T-cell (primary cell): ENCODE measurements at places on chromosomes 4 and X.
A peak's percentile ranks its signal among the peaks of the same experiment; 100 is the strongest.

DNA sequence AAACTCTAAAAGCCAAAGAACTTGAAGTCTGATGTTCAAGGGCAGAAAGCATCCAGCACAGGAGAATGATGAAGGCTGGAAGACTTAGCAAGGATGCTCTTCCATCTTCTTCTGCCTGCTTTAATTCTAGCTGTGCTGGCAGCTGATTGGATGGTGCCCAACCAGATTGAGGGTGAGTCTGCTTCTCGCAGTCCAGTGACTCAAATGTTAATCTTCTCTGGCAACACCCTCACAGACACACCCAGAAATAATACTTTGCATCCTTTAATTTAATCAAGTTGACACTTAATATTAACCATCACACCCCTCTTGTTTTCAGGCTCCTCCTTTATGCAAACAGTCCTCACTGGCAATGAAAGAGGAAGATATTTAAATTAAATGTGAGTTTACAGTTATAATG is 321.7 kb downstream of the TEX13C start:
- DNase-seq = no peak

DNA sequence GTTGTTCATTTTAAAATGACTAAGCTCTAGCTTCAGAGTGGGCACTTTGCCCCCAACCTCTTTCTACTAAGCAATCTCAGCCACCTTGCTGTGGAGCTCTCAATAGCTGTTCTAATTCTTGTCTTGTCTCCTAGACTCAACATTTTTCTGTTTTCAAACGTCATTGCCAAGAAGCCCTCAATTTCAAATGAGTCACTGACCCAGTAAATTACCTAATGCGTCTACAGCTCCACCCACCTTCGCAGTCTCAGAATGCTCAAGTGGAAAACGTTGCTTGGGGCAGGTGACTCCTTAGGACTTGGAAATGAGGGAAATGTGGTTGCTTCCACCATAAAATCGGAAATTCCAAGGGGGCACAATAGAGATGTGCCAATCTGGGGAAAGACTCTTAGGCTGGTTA is 59.0 kb downstream of the ING2 start:
- DNase-seq = no peak

GRCh38 chr4:123444290-123444731 is 47.7 kb downstream of the SPRY1 start:
- DNase-seq = peak; percentile 22

DNA sequence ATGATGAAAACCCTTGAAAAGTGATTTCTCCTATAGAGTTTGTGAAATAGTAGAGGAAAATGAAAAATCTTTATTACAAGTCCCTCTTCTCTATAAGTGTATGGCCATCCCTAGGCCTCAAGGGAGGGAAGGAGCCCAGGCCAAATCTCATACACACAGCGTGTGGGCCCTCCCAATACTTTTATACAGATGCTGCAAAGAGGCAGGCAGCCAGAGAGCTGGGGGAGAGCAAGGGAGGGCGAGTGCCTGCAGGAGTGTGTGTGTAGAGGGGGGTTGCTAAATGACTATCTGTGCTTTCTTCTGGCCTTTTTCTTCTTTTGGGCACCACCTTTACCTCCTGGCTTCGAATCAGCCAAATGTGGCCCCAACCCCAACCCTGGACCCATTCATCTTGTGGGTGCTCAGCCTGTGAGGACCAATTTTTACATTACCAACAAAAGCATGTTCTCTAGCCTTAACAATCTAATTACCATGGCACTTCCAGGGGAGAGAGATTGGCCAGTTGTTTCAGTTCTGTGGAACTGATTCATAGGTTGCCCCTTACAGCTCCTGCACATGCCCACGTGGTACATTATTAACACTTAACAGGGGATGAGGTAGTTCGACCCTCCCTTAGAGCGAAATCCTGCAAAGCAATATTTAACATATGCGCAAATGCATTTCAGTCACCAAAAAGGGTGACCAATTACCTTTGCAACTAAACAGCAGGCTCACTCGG is 2.0 kb downstream of the GPC3 start:
- DNase-seq = no peak

GRCh38 chr4:52560844-52561280 is 98.2 kb downstream of the USP46 start:
- DNase-seq = no peak

- DNase-seq = no peak
Measured at GRCh38 chr4:165861363-165861762, 11.7 kb upstream of the TLL1 start.

GRCh38 chr4:85895755-85896154 is 420.8 kb downstream of the ARHGAP24 start:
- no peak for DNase-seq

- DNase-seq = no peak
Measured at GRCh38 chr4:81215931-81216330, 909 bp upstream of the PRKG2 start.

DNA sequence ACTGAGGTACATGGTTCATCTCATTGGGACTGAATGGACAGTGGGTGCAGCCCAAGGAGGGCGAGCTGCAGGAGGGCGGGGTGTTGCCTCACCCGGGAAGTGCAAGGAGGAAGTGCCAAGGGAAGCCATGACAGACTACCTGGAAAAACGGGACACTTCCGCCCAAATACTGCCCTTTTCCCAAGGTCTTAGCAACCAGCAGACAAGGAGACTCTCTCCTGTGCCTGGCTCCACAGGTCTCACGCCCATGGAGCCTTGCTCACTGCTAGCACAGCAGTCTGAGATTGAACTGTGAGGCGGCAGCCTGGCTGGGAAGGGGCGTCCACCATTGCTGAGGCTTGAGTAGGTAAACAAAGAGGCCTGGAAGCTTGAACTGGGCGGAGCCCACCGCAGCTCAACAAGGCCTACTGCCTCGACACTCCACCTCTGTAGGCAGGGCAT is 14.7 kb upstream of the USP53 start:
- DNase-seq = no peak

DNA sequence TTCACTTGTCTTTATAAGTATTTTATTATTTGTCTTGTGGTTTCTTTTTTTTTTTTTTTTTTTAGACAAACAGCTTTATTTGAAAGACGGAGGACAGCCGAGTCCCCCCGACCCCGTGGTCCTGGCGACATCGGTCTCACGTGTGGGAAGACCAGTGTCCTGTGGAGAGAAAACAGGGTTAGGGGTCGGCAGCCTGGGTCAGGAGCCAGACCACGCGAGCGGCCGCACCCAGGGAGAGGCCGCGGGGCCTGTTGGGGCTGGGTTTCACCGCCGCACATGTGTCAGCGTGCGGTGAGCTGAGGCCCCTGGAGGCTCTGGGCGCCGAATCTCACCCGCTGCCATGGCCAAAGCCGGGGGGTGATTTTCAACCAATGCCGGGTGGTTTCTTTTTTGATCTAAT is 17.8 kb upstream of the RAB33B start:
- DNase-seq = no peak

DNA sequence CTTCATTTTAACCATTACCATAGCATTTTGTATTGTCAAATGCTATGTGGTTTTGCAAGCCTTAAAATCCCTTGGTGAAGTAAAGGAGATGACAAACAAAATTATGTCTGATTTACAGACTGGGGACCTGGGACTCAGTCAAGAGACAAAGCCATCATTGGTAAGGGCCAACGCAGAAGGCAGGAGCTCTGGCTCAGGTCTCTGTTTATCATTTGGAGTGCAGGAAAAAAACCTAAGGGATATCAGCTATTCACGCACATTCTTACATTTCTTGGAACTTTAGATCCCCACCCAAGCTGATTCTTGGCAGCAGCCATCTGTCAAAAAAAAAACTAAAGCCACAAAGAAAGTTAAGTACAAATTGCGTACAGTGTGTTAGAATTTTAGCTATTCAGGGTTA is 731.9 kb downstream of the STPG2 start:
- no peak for DNase-seq

DNA sequence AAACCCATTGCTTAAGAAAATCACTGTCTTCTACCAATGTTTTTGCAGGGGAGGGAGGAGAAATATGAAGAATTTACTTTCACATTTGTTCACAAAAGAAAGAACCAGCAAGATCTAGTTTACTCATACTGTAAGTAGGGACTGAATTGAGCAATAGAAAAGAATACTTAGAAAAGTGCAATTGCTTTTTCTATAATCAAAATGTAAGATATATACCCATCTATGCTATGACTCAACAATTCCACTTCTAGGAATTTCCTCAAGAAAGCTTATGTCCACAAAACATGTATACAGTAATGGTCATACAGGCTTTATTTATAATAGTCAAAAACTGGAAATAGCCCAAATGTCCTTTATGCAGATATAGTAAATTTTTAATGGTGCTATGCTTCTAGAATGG is 196.4 kb downstream of the LRBA start:
- no peak for DNase-seq

DNA sequence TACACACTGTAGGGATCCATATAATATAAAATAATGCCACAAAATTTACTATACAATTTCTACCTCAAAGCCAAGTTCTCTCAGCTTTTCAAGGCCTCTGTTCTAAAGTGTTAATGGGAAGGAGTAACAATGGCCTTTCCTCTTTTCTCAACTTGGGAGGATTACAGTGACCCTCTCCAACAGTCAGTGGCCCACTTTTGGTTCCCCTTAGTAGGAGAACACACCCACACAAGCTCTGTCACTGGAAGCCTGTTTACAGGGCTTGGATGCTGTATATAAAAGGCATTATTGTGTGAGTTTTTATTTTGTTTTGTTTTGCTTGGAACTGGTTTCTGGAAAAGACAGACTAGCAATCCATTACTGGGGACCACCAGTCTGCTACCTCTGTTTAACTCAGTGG is 1.8 kb downstream of the ARHGEF6 start:
- DNase-seq = no peak

- DNase-seq = no peak
Measured at GRCh38 chrX:68940601-68941000, 111.8 kb downstream of the EFNB1 start.

DNA sequence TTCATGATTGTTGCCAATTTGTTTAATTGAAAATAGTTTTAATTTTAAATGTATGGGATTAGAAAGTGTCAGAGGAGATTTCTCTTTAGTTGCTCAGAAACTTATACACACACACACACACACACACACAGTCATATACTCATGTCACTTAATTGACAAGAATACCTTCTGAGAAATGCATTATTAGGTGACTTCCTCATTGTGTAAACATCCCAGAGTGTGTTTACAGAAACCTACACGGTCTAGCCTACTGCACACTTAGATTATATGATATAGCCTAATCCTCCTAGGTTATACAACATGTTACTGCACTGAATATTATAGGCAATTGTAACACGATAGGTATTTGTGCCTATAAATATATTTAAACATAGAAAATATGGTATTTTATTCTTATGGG is 1327.4 kb downstream of the FSTL5 start:
- DNase-seq = no peak

DNA sequence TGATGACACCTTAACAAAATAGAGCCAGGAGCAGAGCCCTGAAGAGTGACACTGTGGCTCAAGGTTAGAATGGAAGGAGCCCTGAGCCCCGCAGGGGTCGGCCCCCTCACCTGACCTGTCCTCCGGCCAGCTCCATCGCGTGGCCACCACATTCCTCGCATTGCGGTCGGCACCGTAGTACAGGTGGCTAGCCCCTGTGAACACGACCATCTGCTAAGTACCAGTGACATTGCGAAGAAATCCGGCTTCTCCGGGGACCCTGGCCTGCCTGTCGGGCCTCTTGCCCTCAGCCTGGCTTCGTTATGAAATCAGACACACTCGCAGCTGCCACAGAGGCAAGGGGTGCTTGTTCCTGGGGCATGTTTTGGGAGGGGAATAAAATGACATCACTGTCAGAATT is 179.0 kb downstream of the AFAP1 start:
- DNase-seq = no peak

- DNase-seq = no peak
Measured at GRCh38 chrX:76439188-76439587, 11.7 kb downstream of the MAGEE1 start.
